Stimulated activated naive B cell treated with anti-CD40 and anti-IgM and Interleukin-4, amounts not matched to agents 10 μg/mL and 1 μg/mL and 100 μg/mL, for 72 hours (primary cell): ENCODE measurements at places on chromosomes 3 and 15.

GRCh38 chr3:46629551-46630517 lies 17.5 kb downstream of the FAM240A start:
- H3K36me3 ChIP-seq: no peaks in the 10 kb centered on the region
- no peaks in the 10 kb centered on the region for H3K27me3 ChIP-seq
- peak; percentile 56 for DNase-seq
- H3K27ac ChIP-seq: peak overlapping the region; percentile 76
- peaks cover 9% of the 10 kb centered on the region for H3K4me1 ChIP-seq

DNA sequence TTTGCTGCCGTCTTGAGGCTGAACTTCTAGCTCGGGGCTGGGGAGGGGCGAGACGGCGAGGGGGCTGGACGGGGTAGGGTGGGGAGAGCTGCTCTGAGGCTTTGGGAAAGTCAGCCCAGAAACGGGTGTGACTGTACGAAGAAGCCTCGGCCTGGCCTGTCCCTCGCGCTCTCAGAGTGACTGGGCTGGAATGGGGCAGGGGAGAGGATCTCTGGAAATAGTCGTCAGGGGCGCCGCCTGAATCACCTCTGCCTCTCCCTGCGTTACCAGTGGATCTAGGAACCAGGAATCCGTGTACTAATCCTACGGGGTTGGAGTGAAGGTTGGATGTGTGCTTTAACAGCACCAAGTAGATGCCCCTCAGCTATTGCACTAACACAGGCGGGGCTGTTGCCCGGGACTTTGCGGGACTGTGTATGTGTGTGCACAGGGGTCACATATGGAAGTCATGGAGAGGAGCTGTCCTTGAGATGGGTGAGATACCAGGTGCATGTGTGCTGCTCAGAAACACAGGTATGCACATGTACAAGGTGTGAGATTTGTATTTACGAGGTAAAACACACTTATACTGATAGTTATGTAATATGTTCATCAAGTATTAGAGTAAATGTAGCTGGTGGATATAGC lies 591 bp downstream of the FOXL2NB start:
- no peak overlapping the region for H3K27ac ChIP-seq
- peaks cover 73% of the 10 kb centered on the region for H3K27me3 ChIP-seq
- peak overlapping the region; percentile 84 for H3K4me3 ChIP-seq
- H3K4me1 ChIP-seq: peaks cover 35% of the 10 kb centered on the region

GRCh38 chr3:99789011-99789721 lies 28.5 kb upstream of the CMSS1 start:
- DNase-seq: no peak
- H3K27ac ChIP-seq: no peak overlapping the region
- no peak overlapping the region for H3K4me3 ChIP-seq
- H3K4me1 ChIP-seq: no peaks in the 10 kb centered on the region
- H3K27me3 ChIP-seq: peaks cover 10% of the 10 kb centered on the region
- H3K36me3 ChIP-seq: no peaks in the 10 kb centered on the region

GRCh38 chr3:79922633-79923032 lies 154.8 kb upstream of the ROBO1 start:
- no peaks in the 10 kb centered on the region for H3K27me3 ChIP-seq
- H3K4me3 ChIP-seq: no peak overlapping the region
- no peaks in the 10 kb centered on the region for H3K4me1 ChIP-seq
- no peak overlapping the region for H3K27ac ChIP-seq
- H3K36me3 ChIP-seq: no peaks in the 10 kb centered on the region
- no peak for DNase-seq

DNA sequence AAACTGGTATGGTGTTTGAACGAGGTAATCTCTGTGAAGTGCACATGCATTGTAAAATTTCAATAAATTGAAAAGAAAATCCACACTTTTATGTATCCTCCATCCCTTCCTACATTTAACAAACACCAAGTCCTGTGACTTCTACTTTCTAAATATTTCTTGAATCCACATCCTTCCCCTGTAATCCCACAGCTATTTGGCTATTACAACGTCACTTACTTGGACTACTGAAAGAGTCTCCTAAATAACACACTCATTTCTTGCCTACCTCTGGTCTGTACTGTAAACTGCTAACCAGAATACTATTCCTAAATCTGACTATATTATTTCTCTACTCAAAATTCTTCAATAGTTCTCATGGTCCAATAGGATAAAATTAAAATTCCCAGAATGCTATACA lies 176.1 kb downstream of the NEK10 start:
- no peak for DNase-seq
- H3K27ac ChIP-seq: no peak overlapping the region
- H3K27me3 ChIP-seq: no peaks in the 10 kb centered on the region

DNA sequence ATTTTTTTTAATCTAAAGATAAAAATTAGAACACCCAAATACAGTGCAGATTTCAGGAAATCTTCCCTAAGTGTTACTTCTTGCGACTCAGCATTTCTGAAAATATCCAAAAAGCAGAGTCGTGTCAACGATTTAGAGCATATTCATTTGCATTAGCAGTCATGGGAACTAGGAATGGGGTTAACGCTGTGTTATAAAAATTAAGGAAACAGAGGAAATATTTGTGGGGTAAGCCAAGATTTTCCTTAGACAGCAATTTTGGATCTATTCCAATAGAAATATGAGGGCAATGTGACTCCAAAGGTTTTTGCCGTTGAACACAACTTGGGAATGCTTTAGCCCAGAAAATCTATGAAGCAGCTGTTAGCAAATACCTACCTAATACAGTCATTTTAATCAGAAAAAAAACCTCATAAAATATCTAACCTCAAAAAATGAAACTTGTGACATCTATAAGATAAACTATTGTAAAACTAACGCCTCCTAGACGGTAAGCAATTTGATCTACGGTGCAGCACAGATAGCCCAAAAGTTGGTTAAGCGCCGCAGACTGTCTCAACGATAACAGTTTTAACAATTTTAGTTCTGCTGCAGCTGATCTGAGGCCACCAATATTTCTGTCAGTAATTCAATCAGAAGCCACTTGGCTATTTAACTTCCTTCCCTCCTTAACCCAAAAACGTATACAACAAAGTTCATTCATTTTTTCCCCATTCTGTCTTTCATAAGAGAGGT lies 5.8 kb upstream of the ATP11B start:
- H3K4me1 ChIP-seq: peaks cover 18% of the 10 kb centered on the region
- H3K27me3 ChIP-seq: peaks cover 7% of the 10 kb centered on the region

- H3K36me3 ChIP-seq: no peaks in the 10 kb centered on the region
- no peak overlapping the region for H3K27ac ChIP-seq
- peaks cover 2% of the 10 kb centered on the region for H3K4me1 ChIP-seq
- DNase-seq: no peak
- peaks cover 69% of the 10 kb centered on the region for H3K27me3 ChIP-seq
- H3K4me3 ChIP-seq: no peak overlapping the region
Observed at GRCh38 chr3:126207166-126207565, 26.8 kb upstream of the ALDH1L1 start.

DNA sequence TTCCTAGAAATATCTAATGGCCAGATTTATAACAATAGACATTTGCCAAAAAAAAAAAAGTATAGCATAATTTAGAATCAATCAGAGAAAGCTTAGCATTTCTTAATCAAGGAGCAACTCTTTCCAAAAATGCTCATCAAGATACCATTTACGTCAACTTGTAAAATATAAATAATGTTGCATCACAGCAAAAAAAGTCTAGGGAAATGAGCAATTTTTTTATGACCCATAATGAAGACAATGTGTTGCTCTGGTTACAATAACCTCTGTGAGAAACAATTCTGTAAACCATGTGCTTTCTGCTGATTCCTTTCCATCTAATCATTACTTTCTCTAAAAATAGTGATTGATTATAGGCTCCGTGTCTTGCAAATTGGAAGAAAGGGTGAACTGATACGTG lies 36.3 kb downstream of the KBTBD8 start:
- H3K4me1 ChIP-seq: peaks cover 13% of the 10 kb centered on the region
- no peak overlapping the region for H3K27ac ChIP-seq
- DNase-seq: no peak

DNA sequence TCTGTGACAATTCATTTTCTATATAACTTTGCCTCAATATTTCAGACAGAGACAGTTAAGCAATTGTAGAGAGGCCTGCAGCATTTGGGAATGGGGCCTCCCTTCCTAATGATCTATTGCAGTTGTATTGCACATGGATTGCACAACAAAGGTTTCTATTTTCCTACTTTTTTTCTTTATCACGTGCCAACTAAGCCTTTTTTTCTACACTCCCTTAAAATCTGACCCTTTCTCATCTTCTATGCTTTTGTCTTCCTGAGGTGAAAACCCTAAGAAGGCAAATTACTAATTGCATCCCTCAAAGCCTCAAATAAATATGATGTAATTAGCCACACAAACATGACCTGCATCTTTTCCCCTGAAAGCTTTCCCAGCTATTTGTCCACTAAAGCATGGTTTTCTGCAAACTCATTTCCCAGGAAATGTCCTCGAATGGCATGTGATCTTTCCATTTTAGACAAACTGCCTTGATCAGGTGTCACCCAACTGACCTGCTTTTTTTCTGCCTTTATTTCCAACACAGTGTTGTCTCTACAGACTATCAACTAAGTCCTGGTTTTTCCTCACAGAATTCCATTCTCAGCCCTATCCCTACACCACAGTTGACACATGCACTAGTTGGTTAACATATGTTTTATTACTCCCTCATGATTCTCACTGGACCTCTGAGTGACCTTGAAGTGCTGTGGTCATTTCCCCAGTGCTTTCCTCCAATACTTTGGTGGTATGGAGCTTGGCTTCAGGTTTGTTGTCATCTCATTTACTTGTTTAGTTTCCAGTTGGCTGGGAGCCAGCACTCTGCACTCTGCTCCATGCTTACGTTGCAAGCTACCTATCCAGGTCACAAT lies 31.9 kb upstream of the TSC22D2 start:
- H3K36me3 ChIP-seq: no peaks in the 10 kb centered on the region
- no peaks in the 10 kb centered on the region for H3K27me3 ChIP-seq
- no peak overlapping the region for H3K4me3 ChIP-seq
- no peak for DNase-seq

DNA sequence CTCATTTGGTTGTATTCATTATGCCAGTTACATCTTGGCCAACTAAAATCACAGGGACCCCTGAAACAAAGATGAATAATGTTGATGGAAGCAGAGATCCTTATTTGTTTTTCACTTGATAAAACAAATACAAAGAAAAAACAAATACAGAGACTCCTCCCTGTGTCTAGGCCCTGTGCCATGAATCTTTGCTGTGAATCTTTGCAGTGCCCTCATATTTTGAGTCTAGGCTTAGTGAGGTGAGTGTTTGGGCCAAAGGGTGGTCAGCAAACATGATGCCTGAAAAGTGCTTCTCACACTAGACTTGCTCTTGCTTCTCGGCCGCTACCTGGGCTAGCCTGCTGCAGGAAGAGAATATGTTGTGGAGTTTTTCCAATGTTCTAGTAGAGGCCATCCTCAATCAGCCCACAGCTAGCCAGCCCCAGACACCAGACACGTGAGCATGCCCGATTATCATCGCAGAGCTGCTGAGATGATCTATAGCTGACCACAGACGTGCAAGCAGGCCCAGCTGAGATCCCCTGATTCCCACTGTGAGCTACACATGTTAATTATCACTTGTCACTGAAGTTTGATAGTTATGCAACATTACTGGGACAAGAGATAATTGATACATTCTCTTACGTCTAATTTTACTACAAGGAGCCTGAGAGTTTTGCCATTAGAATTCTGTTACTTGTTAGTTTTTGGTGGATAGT lies 191.4 kb downstream of the THRB start:
- DNase-seq: no peak
- H3K4me1 ChIP-seq: peaks cover 3% of the 10 kb centered on the region

DNA sequence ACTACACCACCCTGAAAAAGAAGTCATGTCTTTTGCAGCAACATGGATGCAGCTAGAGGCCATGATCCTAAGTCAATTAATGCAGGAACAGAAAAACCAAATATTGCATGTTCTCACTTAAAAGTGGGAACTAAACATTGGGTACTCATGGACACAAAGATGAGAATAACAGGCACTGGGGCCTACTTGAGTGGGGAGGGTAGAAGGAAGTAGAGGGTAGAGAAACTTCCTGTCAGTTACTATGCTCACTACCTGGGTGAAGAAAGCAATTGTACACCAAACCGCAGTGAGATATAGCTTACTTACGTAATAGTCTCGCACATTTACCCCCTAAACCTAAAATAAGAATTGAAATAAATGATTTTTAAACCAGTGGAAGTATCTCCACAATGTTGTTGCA lies 480.5 kb upstream of the ARRDC4 start:
- H3K4me1 ChIP-seq: no peaks in the 10 kb centered on the region
- no peak overlapping the region for H3K27ac ChIP-seq
- no peak overlapping the region for H3K4me3 ChIP-seq

- H3K36me3 ChIP-seq: no peaks in the 10 kb centered on the region
- H3K27me3 ChIP-seq: peaks cover 11% of the 10 kb centered on the region
- DNase-seq: no peak
- H3K4me1 ChIP-seq: peaks cover 8% of the 10 kb centered on the region
- H3K27ac ChIP-seq: no peak overlapping the region
- H3K4me3 ChIP-seq: no peak overlapping the region
Observed at GRCh38 chr3:49653621-49654020, 20.5 kb upstream of the APEH start.

DNA sequence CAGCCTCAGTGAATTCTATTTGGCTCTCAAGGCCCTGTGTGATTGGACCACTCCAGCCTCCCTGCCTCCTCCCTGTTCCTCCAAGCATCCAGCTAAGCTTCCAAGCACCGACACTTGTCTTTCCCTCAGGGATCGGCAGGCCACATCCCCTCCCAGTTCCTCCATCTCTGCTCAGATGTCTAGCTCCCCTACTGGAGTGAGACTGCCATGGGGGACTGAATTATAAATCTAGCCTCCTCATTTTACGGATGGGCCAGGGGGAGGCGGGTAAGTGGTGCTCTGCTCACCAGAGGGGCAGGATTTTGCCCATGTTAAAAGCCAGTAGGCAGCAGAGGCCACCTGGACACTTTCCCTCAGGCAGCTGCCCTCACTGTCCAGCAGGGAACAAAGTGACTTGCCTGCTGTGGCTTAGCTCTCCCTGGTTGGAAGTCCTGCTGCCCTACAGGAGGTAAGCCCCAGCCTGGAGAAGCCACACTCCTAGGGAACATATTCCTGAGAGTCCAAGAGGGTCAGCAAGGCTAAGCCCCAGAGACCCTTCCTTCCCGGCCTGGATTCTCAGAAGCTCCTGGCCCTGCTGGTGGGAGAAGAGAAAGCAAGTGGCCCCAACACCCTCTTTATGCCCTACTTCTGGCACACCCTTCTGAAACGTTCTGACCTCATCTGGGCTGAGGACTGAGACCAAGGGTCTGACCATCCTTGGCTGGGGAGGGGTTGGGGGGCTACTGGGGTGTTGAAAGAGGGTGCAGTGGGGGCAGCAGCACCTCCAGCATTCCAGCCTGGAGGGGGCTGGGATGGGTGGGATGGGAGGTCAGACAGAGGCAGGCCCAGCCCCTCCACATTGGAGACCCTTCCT lies 9.1 kb upstream of the HHATL start:
- H3K4me1 ChIP-seq: peaks cover 18% of the 10 kb centered on the region
- no peak overlapping the region for H3K27ac ChIP-seq

DNA sequence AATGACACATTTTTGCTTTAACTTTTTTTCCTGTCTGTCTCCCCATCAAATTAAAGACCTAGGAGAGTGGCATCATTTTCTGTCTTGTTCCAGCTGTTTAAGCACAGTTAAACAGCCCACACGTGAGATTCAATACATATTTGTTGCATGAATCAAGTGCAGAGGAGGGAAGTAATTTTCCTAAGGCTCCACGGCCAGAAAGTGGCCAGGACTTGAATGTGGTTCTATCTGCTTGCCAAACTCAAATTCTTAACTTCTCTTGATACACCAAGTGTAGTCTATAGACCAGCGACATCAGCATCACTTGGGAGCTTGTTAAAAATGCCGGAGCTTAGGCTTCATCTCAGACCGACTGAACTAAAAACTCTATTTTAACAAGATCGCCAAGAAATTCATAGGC lies 724.8 kb upstream of the CFAP20DC start:
- H3K4me3 ChIP-seq: no peak overlapping the region
- H3K4me1 ChIP-seq: peaks cover 38% of the 10 kb centered on the region
- H3K27ac ChIP-seq: no peak overlapping the region
- no peaks in the 10 kb centered on the region for H3K27me3 ChIP-seq
- DNase-seq: no peak
- H3K36me3 ChIP-seq: no peaks in the 10 kb centered on the region
